ENCODE measurements at places on chromosomes 11 and 22. TPM values are rescaled to one million over a fixed set of nuclear protein-coding genes. Genes with fewer than 3 reads are reported as not detected.

Gene RNH1
- 116 TPM for polyA plus RNA-seq

DNA sequence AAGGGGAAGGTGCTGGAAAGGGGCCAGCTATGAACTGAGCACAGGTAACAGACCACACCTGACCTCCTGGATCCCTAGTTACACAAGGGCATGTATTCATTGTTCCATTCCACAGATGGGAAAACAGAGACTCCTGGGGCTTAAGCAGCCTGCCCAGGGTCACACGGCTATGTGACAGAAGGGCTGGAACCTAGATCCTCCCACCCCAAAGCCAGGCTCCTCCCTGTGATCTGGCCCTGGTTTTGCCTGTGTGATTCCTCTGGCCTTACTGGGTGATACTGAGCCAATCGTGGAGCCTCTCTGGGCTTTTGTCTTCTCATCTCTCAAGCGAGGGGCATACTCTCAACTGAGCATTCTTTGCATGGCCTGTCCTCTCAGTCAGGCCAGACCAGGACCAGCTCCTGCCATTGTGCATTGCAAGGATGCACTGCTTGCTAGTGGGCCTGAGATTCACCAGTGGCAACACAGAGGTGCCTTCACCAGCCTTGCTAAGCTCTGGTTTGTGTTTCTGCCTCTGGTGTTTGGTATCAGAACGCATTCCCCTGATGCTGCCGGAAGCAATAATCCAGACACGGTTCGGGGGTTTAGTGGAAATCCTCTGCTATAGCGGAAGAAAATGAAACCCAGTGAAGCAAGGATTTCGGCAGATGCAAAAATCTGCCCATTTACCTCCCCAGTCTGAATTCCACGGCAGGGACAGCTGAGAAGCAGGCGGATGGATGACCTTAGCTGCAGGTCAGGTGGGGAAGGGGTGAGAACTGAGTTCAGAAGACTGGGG lies 226.6 kb downstream of the ST3GAL4 start:
- H3K27ac ChIP-seq: no peak overlapping the region
- no peaks in the 10 kb centered on the region for H3K27me3 ChIP-seq
- DNase-seq: no peak
- no peak overlapping the region for H3K4me3 ChIP-seq
- no peaks in the 10 kb centered on the region for H3K36me3 ChIP-seq

- H3K27me3 ChIP-seq: no peaks in the 10 kb centered on the region
- peaks cover 31% of the 10 kb centered on the region for H3K4me1 ChIP-seq
- DNase-seq: peak; percentile 64
- H3K27ac ChIP-seq: peak overlapping the region; percentile 71
- peak overlapping the region; percentile 89 for H3K4me3 ChIP-seq
These were observed 1.1 kb upstream of the FADS2 start for GRCh38 chr11:61826930-61827570.

GRCh38 chr22:43540529-43540923 lies 128.7 kb downstream of the MPPED1 start:
- H3K4me3 ChIP-seq: no peak overlapping the region
- no peak for DNase-seq
- no peaks in the 10 kb centered on the region for H3K36me3 ChIP-seq

Gene BBOX1
- not detected for polyA plus RNA-seq

All from naive B cell (primary cell).